ENCODE measurements at places on chromosomes 1 and 21. TPM values are rescaled to one million over a fixed set of nuclear protein-coding genes. Genes with fewer than 3 reads are reported as not detected.
A peak's percentile ranks its signal among the peaks of the same experiment; 100 is the strongest.

DNA sequence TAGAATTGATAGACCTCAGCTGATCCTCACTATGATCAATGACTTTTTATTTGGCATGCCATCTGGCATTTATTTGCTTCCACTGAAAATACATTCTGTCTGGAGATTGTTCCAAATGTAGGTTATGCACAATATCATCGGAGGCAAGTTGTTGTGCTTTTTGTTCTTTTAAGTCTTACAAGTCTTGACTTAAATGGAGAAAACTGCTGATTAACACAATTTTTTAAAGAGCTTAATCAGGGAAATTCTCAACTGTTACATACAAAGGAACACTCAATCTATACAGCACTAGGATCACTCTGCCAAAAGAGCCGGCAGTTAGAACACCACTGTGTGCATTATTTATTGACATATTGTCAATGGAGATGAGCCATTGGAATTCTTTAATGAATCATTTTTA is 19.2 kb downstream of the CYYR1 start:
- no peak for DNase-seq

LRRC38 gene
- polyA plus RNA-seq: not detected

- DNase-seq: peak; percentile 6
These were observed 95.1 kb upstream of the OLIG2 start for GRCh38 chr21:32930673-32931072.

GRCh38 chr1:25338986-25339385 is 852 bp downstream of the TMEM50A start:
- DNase-seq: no peak

CD1B gene
- polyA plus RNA-seq: not detected

LAMB3 gene
- not detected for polyA plus RNA-seq

- DNase-seq: no peak
These were observed 27.9 kb upstream of the KIF21B start for GRCh38 chr1:201051399-201051798.

Measured in cardiac muscle cell (in vitro differentiated cells and primary cell).